Cardiac atrium fibroblast (primary cell): ENCODE measurements at places on chromosomes 11 and 22. TPM values are rescaled to one million over a fixed set of nuclear protein-coding genes. Genes with fewer than 3 reads are reported as not detected.

Gene TEAD1
- total RNA-seq = 69.1 and 79.9 TPM in 2 replicates

Gene FCHSD2
- 4.2 and 6.8 TPM in 2 replicates for total RNA-seq

Gene OR52N5
- total RNA-seq = not detected in 2 replicates

Gene CWF19L2
- 2.8 and 3.1 TPM in 2 replicates for total RNA-seq

Gene NLRP14
- 0.49 TPM in 1 of 2 replicates, not detected in the other for total RNA-seq

Gene SYT12
- under 0.01 and 0.97 TPM in 2 replicates for total RNA-seq

Gene ATM
- total RNA-seq = 50.2 and 56.4 TPM in 2 replicates

Gene LIF
- 2.0 and 9.7 TPM in 2 replicates for total RNA-seq

Gene CD3E
- total RNA-seq = not detected in 2 replicates

Gene TIGD3
- 0.49 TPM in 1 of 2 replicates, not detected in the other for total RNA-seq

Gene ZC3H12C
- total RNA-seq = 10.2 and 10.5 TPM in 2 replicates

Gene MUC5B
- total RNA-seq = 0.16 TPM in 1 of 2 replicates, not detected in the other

Gene MAPK8IP2
- 1.3 and 2.0 TPM in 2 replicates for total RNA-seq

Gene DLG2
- total RNA-seq = not detected in 2 replicates

Gene MYH9
- 403 and 433 TPM in 2 replicates for total RNA-seq

Gene WNT7B
- not detected in 2 replicates for total RNA-seq

Gene FOLR2
- total RNA-seq = not detected in 2 replicates

Gene LRRC32
- 46.7 and 67.2 TPM in 2 replicates for total RNA-seq

Gene DDI1
- not detected in 2 replicates for total RNA-seq

Gene LARGE1
- total RNA-seq = 6.9 and 12.2 TPM in 2 replicates

Gene C22orf39
- 8.3 and 24.2 TPM in 2 replicates for total RNA-seq

Gene FOXR1
- total RNA-seq = not detected in 2 replicates

Gene DNAJB7
- not detected in 2 replicates for total RNA-seq

Gene SCGB1C1
- total RNA-seq = not detected in 2 replicates

Gene BRMS1
- total RNA-seq = 40.8 and 46.5 TPM in 2 replicates

Gene APOBEC3H
- not detected in 2 replicates for total RNA-seq

Gene CCDC89
- 1.3 and 5.3 TPM in 2 replicates for total RNA-seq

Gene PTGDR2
- total RNA-seq = not detected in 2 replicates

Gene OR10A2
- not detected in 2 replicates for total RNA-seq

Gene MMP11
- total RNA-seq = 2.0 and 6.8 TPM in 2 replicates

Gene GAL3ST1
- total RNA-seq = not detected in 2 replicates

Gene MS4A15
- total RNA-seq = not detected in 2 replicates

Gene MMP13
- not detected in 2 replicates for total RNA-seq

Gene LRRC74B
- not detected in 2 replicates for total RNA-seq

Gene MGAT3
- total RNA-seq = 1.8 and 3.2 TPM in 2 replicates

Gene SLC25A18
- 0.16 TPM in 1 of 2 replicates, not detected in the other for total RNA-seq

Gene KLHL35
- total RNA-seq = 2.8 and 15.3 TPM in 2 replicates

Gene OR51E2
- not detected in 2 replicates for total RNA-seq

Gene TBX1
- total RNA-seq = 0.18 TPM in 1 of 2 replicates, not detected in the other

Gene GRM5
- total RNA-seq = not detected in 2 replicates

Gene DNAJB13
- not detected in 2 replicates for total RNA-seq

Gene OR8D1
- total RNA-seq = not detected in 2 replicates

Gene ZBTB3
- total RNA-seq = 6.5 and 7.6 TPM in 2 replicates

Gene KDM4D
- 0.72 and 1.9 TPM in 2 replicates for total RNA-seq

Gene PARVG
- total RNA-seq = not detected in 2 replicates

Gene CST6
- total RNA-seq = 0.32 TPM in 1 of 2 replicates, not detected in the other

Gene OR51F2
- total RNA-seq = not detected in 2 replicates

Gene ACRV1
- not detected in 2 replicates for total RNA-seq

Gene SESN3
- total RNA-seq = 10.5 and 14.7 TPM in 2 replicates

Gene UCP2
- 0.49 and 0.90 TPM in 2 replicates for total RNA-seq

Gene PHOX2A
- total RNA-seq = not detected in 2 replicates

Gene TMEM218
- total RNA-seq = 26.7 and 29.8 TPM in 2 replicates

Gene ATL3
- total RNA-seq = 90.3 and 91.9 TPM in 2 replicates

Gene TRPC6
- total RNA-seq = 0.36 TPM in 1 of 2 replicates, not detected in the other

Gene CALCB
- not detected in 2 replicates for total RNA-seq

Gene PIH1D2
- 0.18 and 0.32 TPM in 2 replicates for total RNA-seq

Gene ST13
- 89.0 and 102 TPM in 2 replicates for total RNA-seq
